ENCODE measurements at places on chromosomes 5 and 9.

DNA sequence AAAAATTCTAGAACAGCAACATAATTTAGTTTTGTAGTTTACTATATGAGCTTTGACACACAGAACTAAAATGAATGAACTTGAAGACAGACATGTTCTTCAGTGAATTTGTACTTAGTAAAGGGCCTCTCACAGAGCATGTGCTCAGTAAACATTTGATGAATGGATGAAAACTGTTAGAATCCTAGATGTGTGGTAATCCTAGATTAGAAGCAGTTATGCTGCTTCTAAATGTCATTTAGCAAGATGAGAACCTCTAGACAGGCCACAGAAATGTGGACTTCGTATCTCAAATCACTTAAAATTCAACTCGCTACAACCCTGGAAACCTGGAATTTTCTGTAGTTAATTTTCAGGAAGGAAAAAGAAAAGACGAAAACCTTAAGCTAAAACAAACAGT, 8.5 kb downstream of the GOLPH3 start:
- DNase-seq, result no peak

DNA sequence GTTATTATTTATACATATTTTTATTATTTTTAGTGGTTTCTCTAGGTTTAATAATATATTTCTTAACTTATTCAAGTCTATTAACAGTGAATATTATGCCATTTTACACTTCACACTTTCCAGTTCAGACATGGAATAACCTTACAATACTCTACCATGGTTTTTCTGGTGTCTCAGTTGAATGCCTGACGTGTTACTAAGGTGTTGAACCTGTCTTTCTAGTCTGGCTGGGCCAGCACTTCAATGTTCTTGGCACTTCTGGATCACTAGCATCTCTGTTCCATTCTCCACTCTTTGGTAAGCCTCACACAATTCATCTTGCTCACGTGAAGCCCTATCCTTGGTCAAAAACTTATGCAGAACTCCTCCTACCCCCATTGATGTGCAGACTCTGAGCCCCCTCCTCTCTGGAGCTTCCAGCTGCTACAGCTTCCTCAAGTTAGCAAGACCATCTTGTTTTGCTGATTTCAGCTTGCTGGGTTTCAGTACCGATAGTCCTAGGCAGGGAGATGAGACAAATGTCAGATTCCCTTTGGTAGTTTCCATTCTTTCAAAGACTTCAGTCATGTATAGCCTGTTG, 243.1 kb downstream of the FBXO4 start:
- DNase-seq, result no peak

DNA sequence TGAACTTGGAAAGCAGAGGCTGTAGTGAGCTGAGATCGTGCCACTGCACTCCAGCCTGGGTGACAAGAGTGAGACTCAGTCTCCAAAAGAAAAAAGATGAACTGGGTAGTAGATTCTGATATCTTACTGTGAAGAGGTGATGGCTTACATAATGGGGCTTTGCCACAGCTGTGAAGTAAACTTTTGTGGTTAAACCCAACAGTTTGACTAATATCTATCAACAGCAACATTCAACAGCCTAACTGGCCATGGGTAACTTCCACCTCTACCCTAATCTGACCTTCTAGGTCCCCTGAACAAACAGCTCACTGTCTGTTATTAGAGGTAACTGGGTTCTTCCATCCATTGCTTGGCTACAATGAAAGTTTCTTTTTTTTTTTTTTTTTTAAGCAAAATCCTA, 52.1 kb downstream of the TLE1 start:
- no peak for DNase-seq

- DNase-seq, result no peak
These were observed 459.4 kb downstream of the ANXA1 start for GRCh38 chr9:73611032-73611431.

Data from CD4-positive, alpha-beta T cell treated with Interleukin-15 for 1 hour (primary cell).